Uterus (tissue), 4 donors: ENCODE measurements at places on chromosomes 1 and 21.
A peak's percentile ranks its signal among the peaks of the same experiment; 100 is the strongest.

DNA sequence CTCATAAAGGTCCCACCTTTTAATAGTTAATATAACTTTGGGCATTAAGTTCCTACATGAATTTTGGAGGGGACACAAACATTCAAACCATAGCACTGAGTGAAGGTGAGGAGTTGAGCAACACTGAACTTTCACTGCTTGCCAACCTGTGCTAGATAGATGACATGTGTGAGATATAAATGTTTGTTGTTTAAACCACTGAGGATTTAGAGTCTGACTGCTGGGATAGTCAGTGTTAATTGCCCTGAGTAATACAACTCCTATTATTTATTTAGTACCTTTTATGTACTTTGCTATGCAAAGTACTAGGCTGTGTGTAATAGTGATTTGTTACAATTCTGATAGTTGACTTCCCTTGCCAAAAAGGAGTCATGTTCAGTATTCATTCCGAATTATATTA lies 32.4 kb upstream of the SLC16A1 start:
- no peaks in the 10 kb centered on the region for H3K27me3 ChIP-seq
- DNase-seq: no peak
- H3K4me3 ChIP-seq: no peak overlapping the region
- H3K27ac ChIP-seq: peak overlapping the region; percentile 31
- H3K36me3 ChIP-seq: no peaks in the 10 kb centered on the region
- H3K4me1 ChIP-seq: no peaks in the 10 kb centered on the region

GRCh38 chr1:214570442-214570841 lies 19.0 kb upstream of the PTPN14 start:
- no peak overlapping the region for H3K4me3 ChIP-seq
- H3K4me1 ChIP-seq: no peaks in the 10 kb centered on the region
- no peak for DNase-seq
- H3K27me3 ChIP-seq: no peaks in the 10 kb centered on the region
- no peak overlapping the region for H3K27ac ChIP-seq

DNA sequence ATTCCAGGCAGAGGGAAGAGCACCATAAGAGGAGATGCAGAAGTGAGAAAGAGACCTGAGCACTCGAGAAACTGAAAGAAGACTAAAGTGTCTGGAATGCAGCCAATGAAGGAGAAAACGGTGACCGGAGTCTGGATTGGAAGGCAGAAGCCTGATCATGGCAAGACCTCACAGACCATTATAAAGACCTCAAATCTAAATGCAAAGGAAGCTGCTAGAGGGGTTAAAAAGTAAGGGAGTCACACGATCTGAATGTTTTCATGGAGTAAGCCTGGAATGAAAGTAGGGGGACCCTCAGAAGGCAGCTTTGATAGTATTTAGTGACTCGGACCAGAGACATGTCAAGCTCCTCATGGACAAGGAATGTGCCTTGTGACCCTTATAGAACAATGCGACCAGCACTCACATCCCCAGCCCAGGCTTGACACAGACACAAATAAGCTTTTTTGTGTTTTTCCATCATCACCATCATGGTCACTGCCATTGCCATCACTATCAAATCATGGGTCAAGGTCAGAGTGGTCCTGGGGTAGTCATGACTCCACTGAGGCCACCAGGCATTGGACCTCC lies 183.6 kb downstream of the SEC16B start:
- H3K4me3 ChIP-seq: no peak overlapping the region
- H3K27ac ChIP-seq: no peak overlapping the region
- no peaks in the 10 kb centered on the region for H3K27me3 ChIP-seq
- no peak for DNase-seq
- H3K4me1 ChIP-seq: no peaks in the 10 kb centered on the region

- H3K4me1 ChIP-seq: no peaks in the 10 kb centered on the region
- no peak for DNase-seq
- no peak overlapping the region for H3K27ac ChIP-seq
- no peak overlapping the region for H3K4me3 ChIP-seq
- no peaks in the 10 kb centered on the region for H3K27me3 ChIP-seq
- H3K36me3 ChIP-seq: no peaks in the 10 kb centered on the region
Measured at GRCh38 chr1:204174958-204175357, 8.8 kb upstream of the REN start.

- H3K4me1 ChIP-seq: no peaks in the 10 kb centered on the region
- no peak for DNase-seq
- H3K4me3 ChIP-seq: no peak overlapping the region
- no peak overlapping the region for H3K27ac ChIP-seq
- H3K36me3 ChIP-seq: no peaks in the 10 kb centered on the region
Measured at GRCh38 chr1:228180271-228180958, 14.8 kb downstream of the IBA57 start.

DNA sequence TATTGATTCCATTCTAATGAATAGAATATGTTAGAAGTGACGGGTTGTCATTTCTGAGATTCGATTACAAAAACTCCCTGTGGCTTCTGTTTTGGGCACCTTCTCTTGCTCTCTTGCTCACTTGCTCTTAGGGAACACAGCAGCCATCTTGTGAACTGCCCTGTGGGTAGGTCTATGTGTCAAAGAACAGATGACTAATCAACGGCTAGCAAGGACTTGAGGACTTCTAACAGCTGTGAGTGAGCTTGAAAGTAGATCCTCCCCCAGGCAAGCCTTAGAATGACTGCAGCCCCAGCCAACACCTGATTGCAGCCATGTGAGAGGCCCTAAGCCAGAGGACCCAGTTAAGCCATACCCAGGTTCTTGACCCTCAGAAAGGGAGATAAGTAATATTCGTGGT lies 49.3 kb downstream of the AZIN2 start:
- no peak overlapping the region for H3K4me3 ChIP-seq
- no peak overlapping the region for H3K27ac ChIP-seq
- H3K36me3 ChIP-seq: no peaks in the 10 kb centered on the region

GRCh38 chr1:16061266-16061665 lies 12.2 kb downstream of the FAM131C start:
- no peaks in the 10 kb centered on the region for H3K27me3 ChIP-seq
- no peak overlapping the region for H3K4me3 ChIP-seq
- H3K4me1 ChIP-seq: no peaks in the 10 kb centered on the region
- H3K27ac ChIP-seq: no peak overlapping the region
- no peaks in the 10 kb centered on the region for H3K36me3 ChIP-seq

DNA sequence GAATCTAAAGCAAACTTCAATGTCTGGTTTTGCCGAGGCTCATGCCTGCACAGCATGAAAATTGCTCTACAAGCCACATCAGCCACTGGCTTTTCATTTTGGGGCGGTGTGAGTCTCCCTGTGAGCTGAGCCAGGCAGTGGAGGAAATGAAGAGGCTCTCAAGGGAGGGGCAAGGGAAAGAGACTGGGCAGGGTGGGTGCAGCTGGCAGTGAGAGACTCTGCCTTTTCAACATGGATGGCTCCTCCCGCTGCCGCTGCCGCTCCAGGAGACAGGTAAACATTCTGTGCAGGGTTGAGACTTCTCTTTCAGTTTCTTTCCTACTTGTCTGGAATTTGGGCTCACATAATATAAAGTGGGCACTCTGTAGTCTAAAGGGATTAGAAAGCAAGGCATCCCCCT lies 11.3 kb upstream of the CTSE start:
- H3K4me3 ChIP-seq: no peak overlapping the region
- H3K36me3 ChIP-seq: no peaks in the 10 kb centered on the region
- no peaks in the 10 kb centered on the region for H3K4me1 ChIP-seq
- no peak for DNase-seq
- no peak overlapping the region for H3K27ac ChIP-seq
- no peaks in the 10 kb centered on the region for H3K27me3 ChIP-seq

DNA sequence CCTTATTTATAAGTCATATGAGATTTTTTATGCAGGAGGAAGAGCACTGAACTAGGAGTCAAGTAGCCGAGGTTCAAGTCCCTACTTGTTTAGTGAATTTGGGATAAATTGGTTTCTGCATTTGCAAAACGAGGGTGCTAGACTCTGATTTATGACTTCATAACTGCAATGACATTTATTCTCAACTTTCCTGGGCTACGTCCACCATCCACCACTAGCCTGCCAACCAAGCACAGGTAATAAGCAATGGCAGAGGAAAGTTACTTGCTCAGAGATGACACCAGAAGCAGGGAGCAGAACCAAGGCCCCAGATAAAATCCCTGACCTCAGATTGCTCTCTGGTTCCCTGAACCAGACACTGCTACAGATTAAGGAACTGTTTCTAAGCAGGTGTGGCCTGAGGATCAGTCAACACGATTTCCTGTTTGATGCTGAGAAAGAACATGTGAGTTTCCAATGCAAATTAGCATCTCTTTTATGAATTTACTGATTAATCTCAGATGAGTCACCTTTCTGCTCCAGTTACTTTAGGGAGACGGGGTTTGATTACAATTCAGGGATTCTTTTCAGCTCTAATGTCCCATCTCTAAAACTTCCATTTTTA lies 52.7 kb downstream of the PLPP3 start:
- no peak overlapping the region for H3K4me3 ChIP-seq
- DNase-seq: no peak
- peaks cover 8% of the 10 kb centered on the region for H3K4me1 ChIP-seq
- no peak overlapping the region for H3K27ac ChIP-seq

- no peak overlapping the region for H3K4me3 ChIP-seq
- no peaks in the 10 kb centered on the region for H3K4me1 ChIP-seq
- DNase-seq: no peak
- H3K36me3 ChIP-seq: no peaks in the 10 kb centered on the region
Measured at GRCh38 chr1:198604975-198605374, 33.9 kb upstream of the PTPRC start.

DNA sequence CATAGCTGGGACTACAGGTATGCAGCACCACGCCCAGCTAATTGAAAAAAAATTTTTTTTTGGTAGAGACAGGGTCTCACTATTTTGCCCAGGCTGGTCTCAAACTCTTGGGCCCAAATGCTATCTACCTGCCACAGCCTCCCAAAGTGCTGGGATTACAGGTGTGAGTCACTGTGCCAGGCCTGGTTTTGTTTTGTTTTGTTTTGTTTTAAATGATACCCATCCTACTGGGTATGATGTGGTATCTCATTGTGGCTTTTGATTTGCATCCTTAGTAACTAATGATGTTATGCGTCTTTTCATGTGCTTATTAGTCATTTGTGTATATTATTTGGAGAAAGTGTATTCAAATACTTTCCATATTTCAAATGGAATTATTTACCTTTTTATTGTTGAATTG lies 142.3 kb downstream of the VPS13D start:
- H3K36me3 ChIP-seq: no peaks in the 10 kb centered on the region
- H3K4me1 ChIP-seq: no peaks in the 10 kb centered on the region
- H3K27ac ChIP-seq: no peak overlapping the region

DNA sequence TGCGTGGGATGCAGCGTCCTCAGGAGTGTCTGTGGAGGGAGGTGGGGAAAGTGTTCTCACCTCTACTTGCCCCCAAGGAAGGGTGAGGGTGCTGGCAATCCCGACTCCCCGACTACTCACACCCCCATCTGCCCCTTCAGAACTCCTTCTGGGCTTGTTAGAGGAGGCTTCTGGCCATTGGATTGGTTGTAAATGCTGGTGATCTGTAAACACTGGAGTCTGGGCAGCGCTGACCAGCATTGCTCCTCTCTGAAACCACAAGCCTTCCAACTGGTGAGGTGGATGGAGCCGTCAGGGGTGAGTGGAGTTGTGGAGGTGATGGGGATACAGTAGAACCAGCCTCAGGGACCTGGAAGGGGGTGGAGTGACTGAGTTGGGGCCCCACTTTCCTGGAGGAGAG lies 59.3 kb downstream of the NKAIN1 start:
- H3K4me1 ChIP-seq: peaks cover 7% of the 10 kb centered on the region
- no peak for DNase-seq
- no peak overlapping the region for H3K27ac ChIP-seq
- peaks cover 5% of the 10 kb centered on the region for H3K27me3 ChIP-seq

DNA sequence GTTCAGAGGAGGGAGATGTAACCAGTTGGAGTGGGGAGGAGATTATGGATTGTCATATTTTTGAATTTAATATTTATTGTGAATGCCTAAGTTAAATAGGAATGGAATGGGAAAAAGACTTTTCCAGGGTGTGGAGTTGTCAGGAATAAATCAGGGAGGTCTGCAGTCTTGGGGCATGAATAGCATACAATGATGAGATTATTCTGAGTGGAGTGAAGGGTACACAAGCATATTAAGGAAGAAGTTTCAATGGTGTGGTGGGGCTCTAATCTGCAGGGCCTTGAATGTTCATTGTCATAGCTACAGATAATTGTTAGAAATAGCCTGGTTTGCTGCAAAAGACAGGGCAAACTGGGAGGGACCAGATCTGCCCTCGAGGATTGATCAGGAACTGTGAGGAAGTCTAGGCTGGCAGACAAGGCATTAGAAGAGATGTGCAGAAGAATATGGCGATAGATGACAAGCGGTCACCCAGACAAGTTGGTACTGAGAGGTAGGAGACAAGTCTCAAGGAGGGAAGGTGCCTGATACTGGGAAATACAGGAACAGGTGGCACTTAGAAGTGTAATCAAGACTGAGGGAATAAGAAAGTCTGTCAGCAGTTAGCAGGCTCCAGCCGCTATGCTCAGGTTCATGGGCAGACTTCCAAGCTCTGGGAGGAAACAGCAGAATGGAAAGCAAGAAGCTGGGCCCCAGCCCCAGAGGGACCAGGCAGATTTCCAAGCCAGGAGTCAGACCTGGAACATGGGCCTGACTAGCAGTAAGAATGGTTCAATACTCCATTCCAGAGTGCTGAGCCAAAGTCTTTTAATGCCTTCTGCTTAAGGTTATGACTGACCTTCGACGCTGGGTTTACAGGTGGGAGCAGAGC lies 20.9 kb upstream of the RGL1 start:
- H3K27me3 ChIP-seq: no peaks in the 10 kb centered on the region
- H3K4me3 ChIP-seq: no peak overlapping the region
- no peak overlapping the region for H3K27ac ChIP-seq
- peak; percentile 68 for DNase-seq

- DNase-seq: peak; percentile 80
- no peaks in the 10 kb centered on the region for H3K27me3 ChIP-seq
- peak overlapping the region; percentile 39 for H3K4me3 ChIP-seq
- no peaks in the 10 kb centered on the region for H3K4me1 ChIP-seq
- H3K36me3 ChIP-seq: no peaks in the 10 kb centered on the region
Measured at GRCh38 chr1:156677616-156678596, 699 bp upstream of the NES start.

GRCh38 chr1:225480825-225481434 lies 53.1 kb upstream of the LBR start:
- H3K36me3 ChIP-seq: no peaks in the 10 kb centered on the region
- H3K4me3 ChIP-seq: no peak overlapping the region

DNA sequence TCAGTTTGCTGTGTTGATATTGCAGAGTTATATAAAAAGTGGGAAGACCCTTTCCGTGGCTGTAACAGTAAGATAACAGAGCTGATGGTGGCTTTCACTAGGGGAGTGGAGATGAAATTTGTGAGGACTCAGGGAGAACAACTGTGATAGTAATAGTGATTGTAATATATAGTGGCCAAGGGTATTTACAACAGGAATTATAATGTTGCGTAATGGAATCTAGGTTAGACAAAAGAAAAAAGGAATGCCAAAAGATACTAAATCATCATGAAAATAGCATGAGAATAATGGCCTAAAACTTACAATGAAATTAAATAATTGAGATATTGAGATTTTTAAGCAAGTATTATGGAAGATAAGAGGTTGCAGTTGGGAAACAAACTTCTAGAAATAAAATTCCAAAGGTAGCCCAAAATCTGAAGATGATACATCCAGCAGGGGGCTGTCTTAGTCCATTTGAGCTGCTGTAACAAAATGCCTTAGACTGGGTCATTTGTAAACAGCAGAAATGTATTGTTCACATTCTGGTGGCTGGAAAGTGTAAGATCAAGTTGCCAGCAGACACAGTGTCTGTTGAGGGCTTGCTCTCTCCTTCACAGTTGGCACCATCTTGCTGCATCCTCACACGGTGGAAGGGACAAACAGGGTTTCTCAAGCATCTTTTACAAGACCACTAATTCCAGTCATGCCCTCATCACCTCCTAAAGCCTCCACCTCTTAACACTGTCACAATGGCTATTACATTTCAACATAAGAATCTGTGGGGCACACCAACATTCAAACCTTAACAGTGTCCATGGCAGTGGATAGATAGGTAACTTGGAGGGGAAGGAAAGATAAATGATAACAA lies 711.2 kb downstream of the MRPL39 start:
- H3K36me3 ChIP-seq: no peaks in the 10 kb centered on the region
- H3K4me1 ChIP-seq: no peaks in the 10 kb centered on the region
